A673 (cell line): ENCODE measurements at places on chromosomes 2 and 18. TPM values are rescaled to one million over a fixed set of nuclear protein-coding genes. Genes with fewer than 3 reads are reported as not detected.

Gene SNORC
- 4.6 and 4.7 TPM in 2 replicates for total RNA-seq

Gene HNRNPLL
- total RNA-seq, result 73.8 and 82.0 TPM in 2 replicates

Gene DSG1
- total RNA-seq, result not detected in 2 replicates

Gene SLC38A11
- not detected in 2 replicates for total RNA-seq

Gene STARD6
- not detected in 2 replicates for total RNA-seq

Gene ECEL1
- 0.19 and 0.52 TPM in 2 replicates for total RNA-seq

Gene C2orf15
- 0.56 TPM in 1 of 2 replicates, not detected in the other for total RNA-seq

Gene CPO
- total RNA-seq, result not detected in 2 replicates

Gene LYPD6B
- not detected in 2 replicates for total RNA-seq

Gene PJVK
- total RNA-seq, result 1.9 and 2.3 TPM in 2 replicates

Gene NOSTRIN
- not detected in 2 replicates for total RNA-seq

Gene BMPR2
- 32.0 and 34.9 TPM in 2 replicates for total RNA-seq

DNA sequence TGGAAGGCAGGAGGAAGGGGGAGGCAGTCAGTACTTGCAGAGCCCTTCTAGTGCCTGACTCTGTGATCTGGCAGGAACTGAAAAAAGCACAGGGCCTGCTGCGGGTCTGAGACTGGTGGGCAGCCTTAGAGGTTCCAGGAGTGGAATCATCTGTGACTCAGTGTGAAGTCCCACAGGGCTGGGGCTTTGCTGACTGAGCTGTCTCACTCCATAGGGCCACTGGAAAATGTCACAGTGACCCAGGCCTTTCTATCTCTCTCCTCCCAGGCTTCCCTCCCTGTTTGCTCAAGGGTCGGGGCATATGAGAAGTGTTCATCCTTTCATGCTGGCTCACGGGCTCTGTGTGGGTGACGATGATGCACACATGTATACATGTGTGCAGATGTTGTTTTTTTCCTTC lies 47.1 kb upstream of the ZFP36L2 start:
- H3K27me3 ChIP-seq, result no peaks in the 10 kb centered on the region
- H3K4me1 ChIP-seq, result no peaks in the 10 kb centered on the region
- H3K27ac ChIP-seq, result no peak overlapping the region
- no peak overlapping the region for H3K4me3 ChIP-seq

- no peak overlapping the region for H3K27ac ChIP-seq
- H3K4me1 ChIP-seq, result no peaks in the 10 kb centered on the region
- DNase-seq, result no peak
- H3K36me3 ChIP-seq, result no peaks in the 10 kb centered on the region
These were observed 42.9 kb downstream of the ARID5A start for GRCh38 chr2:96579422-96579821.

GRCh38 chr2:223602972-223603371 lies 811 bp upstream of the SCG2 start:
- H3K4me1 ChIP-seq, result peaks cover 22% of the 10 kb centered on the region
- DNase-seq, result peak; percentile 24
- H3K27ac ChIP-seq, result peak overlapping the region; percentile 52
- H3K4me3 ChIP-seq, result peak overlapping the region; percentile 30
- peaks cover 19% of the 10 kb centered on the region for H3K36me3 ChIP-seq

DNA sequence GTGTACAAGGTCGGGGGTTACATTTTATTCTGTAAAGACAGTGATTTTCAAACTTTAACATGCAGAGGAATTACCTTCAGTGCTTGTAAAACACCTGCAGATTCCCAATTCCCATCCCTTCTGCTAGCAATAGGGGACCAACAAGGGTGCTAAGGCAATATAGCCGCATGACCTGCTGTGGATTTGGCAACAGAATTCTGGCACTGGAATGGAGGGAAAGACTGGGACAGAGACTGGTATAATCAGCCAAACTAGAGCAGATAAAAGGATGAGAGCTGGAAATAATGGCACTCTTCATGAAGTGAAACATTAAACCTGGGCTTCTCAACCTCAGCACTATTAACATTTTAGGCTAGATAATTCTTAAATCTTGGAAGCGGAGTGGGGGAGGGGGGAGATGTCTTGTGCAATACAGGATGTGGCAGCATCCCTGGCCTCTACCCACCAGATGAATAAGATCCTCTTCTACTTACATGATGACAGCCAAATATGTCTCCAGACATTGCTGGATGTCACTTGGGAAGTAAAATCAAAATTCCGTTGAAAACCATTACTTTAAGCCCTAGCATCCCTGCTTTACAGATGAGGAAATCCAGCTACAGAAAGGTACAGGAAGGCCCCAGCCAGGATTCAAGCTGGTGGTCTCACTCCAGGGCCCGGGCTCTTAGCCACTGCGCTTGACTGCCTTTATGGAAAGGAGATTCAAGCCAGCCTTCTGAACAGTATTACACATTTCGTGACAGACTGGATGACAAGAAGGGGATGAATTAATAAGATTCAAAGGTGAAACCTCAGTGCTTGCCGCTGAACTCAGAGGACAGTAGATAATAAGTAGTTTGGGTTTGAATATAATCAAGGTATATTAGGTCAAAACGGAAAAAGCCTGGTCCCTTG lies 1.7 kb downstream of the EVA1A start:
- no peaks in the 10 kb centered on the region for H3K36me3 ChIP-seq
- no peak overlapping the region for H3K27ac ChIP-seq
- H3K27me3 ChIP-seq, result no peaks in the 10 kb centered on the region
- peaks cover 14% of the 10 kb centered on the region for H3K4me1 ChIP-seq

GRCh38 chr2:33478968-33479731 lies 2.7 kb downstream of the RASGRP3 start:
- DNase-seq, result no peak
- H3K4me1 ChIP-seq, result peaks cover 5% of the 10 kb centered on the region
- H3K36me3 ChIP-seq, result no peaks in the 10 kb centered on the region
- H3K27ac ChIP-seq, result no peak overlapping the region
- no peaks in the 10 kb centered on the region for H3K27me3 ChIP-seq

DNA sequence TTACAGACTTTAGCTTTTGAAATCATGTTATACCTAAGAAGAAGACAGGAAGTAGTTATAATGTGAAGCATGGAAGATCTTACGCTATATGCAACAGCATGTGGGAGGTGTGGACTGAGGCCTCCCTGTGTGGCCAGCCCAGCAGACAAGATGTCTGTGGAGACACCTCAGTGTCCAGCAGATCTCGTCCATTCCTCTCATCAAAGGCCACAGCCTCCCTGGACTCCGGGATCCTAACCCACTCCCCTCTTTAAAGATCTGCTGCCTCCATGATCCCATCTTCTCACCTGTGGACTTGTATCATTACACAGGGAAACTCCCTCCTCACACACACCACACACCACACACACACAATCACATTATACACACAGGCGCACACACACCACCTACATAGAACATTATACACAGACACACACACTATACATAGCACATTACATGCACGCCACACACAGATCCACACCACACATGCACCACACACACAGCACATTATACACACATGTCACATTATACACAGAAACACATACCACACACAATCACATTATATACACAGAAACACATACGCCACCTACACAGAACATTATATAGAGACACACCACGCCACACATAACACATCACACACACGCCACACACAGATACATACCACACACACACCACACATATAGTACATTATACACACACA lies 89.5 kb downstream of the PXDN start:
- no peaks in the 10 kb centered on the region for H3K27me3 ChIP-seq
- no peak overlapping the region for H3K27ac ChIP-seq
- H3K4me3 ChIP-seq, result no peak overlapping the region
- DNase-seq, result no peak
- H3K36me3 ChIP-seq, result peaks cover 42% of the 10 kb centered on the region

GRCh38 chr18:47254341-47254939 lies 3.0 kb upstream of the SKOR2 start:
- DNase-seq, result peak; percentile 73
- no peaks in the 10 kb centered on the region for H3K36me3 ChIP-seq
- peaks cover 97% of the 10 kb centered on the region for H3K27me3 ChIP-seq
- no peak overlapping the region for H3K4me3 ChIP-seq

GRCh38 chr2:24107-24506 lies 22.2 kb downstream of the FAM110C start:
- no peak overlapping the region for H3K4me3 ChIP-seq
- H3K27me3 ChIP-seq, result no peaks in the 10 kb centered on the region
- H3K27ac ChIP-seq, result no peak overlapping the region

DNA sequence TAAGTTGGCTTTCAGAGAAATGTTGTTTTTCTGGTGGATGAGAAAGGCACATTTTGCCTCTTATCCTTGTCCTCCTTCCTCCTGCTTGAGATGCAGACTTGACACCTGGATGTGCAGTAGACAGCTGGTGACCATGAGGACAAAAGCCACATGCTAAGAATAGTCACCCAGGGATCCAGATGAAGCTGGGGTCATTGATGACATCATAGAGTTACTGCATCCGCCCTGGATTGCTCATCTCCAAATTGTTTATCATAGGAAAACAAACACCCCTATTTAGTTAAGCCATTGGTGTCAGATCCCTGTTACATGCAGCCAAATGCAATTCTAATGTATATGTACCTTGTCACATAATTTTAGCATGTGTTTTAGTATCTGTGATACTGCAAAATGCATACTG lies 16.3 kb upstream of the SLC1A4 start:
- DNase-seq, result no peak
- no peaks in the 10 kb centered on the region for H3K4me1 ChIP-seq
- no peaks in the 10 kb centered on the region for H3K27me3 ChIP-seq
- H3K4me3 ChIP-seq, result no peak overlapping the region
- H3K27ac ChIP-seq, result no peak overlapping the region

DNA sequence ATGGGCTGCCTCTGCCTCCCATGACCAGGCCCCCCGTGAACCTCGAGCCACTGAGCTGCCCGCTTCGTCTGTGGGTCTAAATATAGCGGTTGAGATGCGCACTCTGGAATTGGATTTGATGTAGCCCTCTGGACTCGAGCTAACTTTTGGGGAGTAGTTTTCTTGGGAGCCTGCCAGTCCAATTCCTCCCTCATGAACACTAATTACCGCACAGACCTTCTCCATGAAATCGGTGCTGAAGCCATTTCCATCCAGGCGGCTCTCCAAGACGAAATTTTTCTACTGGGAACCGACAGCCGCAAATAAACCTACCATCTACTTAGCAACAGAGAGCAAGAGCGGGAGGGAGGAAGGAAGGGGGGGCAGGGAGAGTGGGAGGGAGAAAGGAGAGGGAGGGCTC lies 63.6 kb downstream of the CELF4 start:
- DNase-seq, result no peak
- no peak overlapping the region for H3K27ac ChIP-seq
- no peak overlapping the region for H3K4me3 ChIP-seq
- no peaks in the 10 kb centered on the region for H3K36me3 ChIP-seq
- peaks cover 26% of the 10 kb centered on the region for H3K27me3 ChIP-seq

DNA sequence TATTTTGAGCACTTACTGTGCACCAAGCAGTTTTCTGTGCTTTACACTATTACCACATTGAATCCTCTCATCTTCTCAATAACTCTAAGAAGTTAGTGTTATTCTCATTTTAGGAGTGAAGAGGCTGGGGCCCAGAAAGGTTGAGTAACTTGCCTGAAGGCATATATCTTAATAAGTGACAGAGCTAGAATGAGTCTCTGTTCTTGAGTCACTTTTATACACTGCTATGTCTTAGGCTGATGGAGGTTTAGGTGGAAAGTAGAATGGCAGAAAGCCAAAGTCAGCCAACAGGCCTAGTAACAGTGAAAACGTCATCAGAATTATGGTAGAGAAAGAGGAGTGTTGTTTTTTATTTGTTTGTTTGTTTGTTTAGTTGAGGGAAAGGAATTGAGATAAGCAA lies 27.9 kb upstream of the RPE start:
- no peaks in the 10 kb centered on the region for H3K27me3 ChIP-seq
- no peak overlapping the region for H3K4me3 ChIP-seq
- no peaks in the 10 kb centered on the region for H3K4me1 ChIP-seq
- H3K36me3 ChIP-seq, result no peaks in the 10 kb centered on the region
- no peak for DNase-seq

- no peaks in the 10 kb centered on the region for H3K36me3 ChIP-seq
- no peak overlapping the region for H3K27ac ChIP-seq
- no peak overlapping the region for H3K4me3 ChIP-seq
- no peaks in the 10 kb centered on the region for H3K4me1 ChIP-seq
- DNase-seq, result no peak
These were observed 3.8 kb upstream of the GPR55 start for GRCh38 chr2:230928701-230929380.

- no peaks in the 10 kb centered on the region for H3K4me1 ChIP-seq
- no peak overlapping the region for H3K4me3 ChIP-seq
- no peak for DNase-seq
- no peaks in the 10 kb centered on the region for H3K27me3 ChIP-seq
- no peaks in the 10 kb centered on the region for H3K36me3 ChIP-seq
These were observed 20.7 kb upstream of the TEX51 start for GRCh38 chr2:126877861-126878565.

DNA sequence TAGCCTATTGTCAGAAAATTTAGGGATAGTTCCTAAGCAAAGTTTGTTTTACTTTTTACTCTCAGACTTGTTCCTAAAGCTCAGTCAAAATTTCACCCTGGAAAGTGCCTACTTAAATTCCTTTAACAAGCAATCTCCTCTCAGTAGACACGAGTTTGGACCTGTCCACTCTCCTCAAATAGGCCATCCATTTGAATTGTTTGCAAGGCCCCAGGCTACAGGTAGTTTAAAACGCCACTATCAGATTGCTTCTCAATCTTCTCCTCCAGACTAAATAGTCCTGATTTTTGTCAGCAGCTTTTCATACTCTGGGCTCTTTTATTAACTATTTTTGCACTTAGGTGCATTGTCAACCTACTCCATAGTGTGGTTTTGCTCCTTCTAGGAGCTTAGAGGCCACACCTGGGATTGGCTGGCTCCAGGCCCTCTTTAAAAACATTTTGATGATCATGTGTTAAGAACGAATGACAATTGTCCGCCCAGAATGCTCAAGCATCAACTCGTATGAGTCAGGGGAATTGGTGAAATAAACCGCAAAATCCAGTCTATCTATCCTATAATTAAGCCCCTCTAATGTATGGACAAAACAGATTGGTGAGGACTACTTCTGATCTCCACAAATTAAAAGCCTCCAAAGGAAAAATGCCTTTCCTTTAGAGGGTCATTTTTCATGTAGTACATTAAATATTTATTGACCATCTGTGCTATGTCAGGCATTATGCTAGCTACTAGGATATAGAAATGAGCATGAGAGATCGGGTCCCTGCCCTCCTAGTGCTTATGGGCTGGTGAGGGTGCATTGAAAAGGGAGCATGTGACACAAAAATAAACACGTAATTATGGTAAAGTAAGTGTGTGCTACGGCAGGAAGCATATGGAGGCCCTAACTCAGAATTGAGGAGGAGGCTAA lies 333.8 kb upstream of the TNP1 start:
- no peaks in the 10 kb centered on the region for H3K4me1 ChIP-seq
- no peak overlapping the region for H3K4me3 ChIP-seq
- H3K27me3 ChIP-seq, result no peaks in the 10 kb centered on the region
- DNase-seq, result no peak

DNA sequence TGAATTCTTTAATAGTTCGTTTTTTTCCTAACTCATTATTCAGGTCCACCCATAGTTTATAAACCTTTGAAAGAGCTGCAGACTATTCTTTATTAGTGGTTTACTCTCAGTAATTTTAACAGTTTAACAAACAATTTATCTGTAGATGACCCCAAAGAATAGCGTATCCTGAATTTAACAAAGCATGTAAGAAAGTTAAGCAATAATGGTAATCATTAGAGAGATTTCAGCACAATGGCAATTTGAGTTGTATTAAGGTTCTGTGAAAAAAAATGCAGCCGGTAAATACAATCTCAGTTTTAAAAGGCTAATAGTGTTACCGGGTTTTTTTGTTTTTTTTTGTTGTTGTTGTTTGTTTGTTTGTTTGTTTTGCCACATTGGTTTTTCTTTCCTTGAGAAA lies 40.3 kb downstream of the RBM45 start:
- no peak overlapping the region for H3K27ac ChIP-seq
- H3K4me1 ChIP-seq, result no peaks in the 10 kb centered on the region
- no peaks in the 10 kb centered on the region for H3K27me3 ChIP-seq
- H3K36me3 ChIP-seq, result no peaks in the 10 kb centered on the region
- DNase-seq, result no peak
